Right lung (tissue), 10 donors: ENCODE measurements at places on chromosomes 11 and 22. TPM values are rescaled to one million over a fixed set of nuclear protein-coding genes. Genes with fewer than 3 reads are reported as not detected.

Gene HPS5
- polyA plus RNA-seq: 19.6 TPM

Gene CALCB
- 0.17 TPM for polyA plus RNA-seq

Gene OR52A1
- 0.01 TPM for polyA plus RNA-seq

Gene P2RY2
- polyA plus RNA-seq: 0.90 TPM

Gene HBD
- 1.7 TPM for polyA plus RNA-seq

Gene PTPRCAP
- polyA plus RNA-seq: 1.7 TPM

Gene CREBZF
- 122 TPM for polyA plus RNA-seq

Gene KRTAP5-10
- polyA plus RNA-seq: 0.21 TPM

Gene IGF2
- polyA plus RNA-seq: 249 TPM

Gene LSP1
- polyA plus RNA-seq: 7.6 TPM

Gene GPR83
- polyA plus RNA-seq: 0.52 TPM

Gene DPAGT1
- 51.1 TPM for polyA plus RNA-seq

Gene SMIM35
- polyA plus RNA-seq: 0.51 TPM

Gene PKNOX2
- 16.2 TPM for polyA plus RNA-seq

Gene GGTLC3
- 0.24 TPM for polyA plus RNA-seq

Gene CDKN1C
- polyA plus RNA-seq: 105 TPM

Gene FIBIN
- polyA plus RNA-seq: 6.7 TPM

Gene PPFIBP2
- polyA plus RNA-seq: 49.3 TPM

Gene AQP11
- 2.0 TPM for polyA plus RNA-seq

Gene DCHS1
- polyA plus RNA-seq: 35.1 TPM

Gene MS4A1
- 0.78 TPM for polyA plus RNA-seq

Gene PRODH
- 48.3 TPM for polyA plus RNA-seq

Gene AIFM3
- 0.77 TPM for polyA plus RNA-seq

Gene TAGLN
- 177 TPM for polyA plus RNA-seq

Gene GRIK4
- 8.3 TPM for polyA plus RNA-seq

Gene TST
- 17.4 TPM for polyA plus RNA-seq

Gene MMP12
- not detected for polyA plus RNA-seq

Gene NCAM1
- polyA plus RNA-seq: 39.0 TPM
